ENCODE measurements at places on chromosomes 1 and 21. TPM values are rescaled to one million over a fixed set of nuclear protein-coding genes. Genes with fewer than 3 reads are reported as not detected.

The LCE3D gene
- not detected for polyA plus RNA-seq

The DNASE2B gene
- polyA plus RNA-seq = not detected

DNA sequence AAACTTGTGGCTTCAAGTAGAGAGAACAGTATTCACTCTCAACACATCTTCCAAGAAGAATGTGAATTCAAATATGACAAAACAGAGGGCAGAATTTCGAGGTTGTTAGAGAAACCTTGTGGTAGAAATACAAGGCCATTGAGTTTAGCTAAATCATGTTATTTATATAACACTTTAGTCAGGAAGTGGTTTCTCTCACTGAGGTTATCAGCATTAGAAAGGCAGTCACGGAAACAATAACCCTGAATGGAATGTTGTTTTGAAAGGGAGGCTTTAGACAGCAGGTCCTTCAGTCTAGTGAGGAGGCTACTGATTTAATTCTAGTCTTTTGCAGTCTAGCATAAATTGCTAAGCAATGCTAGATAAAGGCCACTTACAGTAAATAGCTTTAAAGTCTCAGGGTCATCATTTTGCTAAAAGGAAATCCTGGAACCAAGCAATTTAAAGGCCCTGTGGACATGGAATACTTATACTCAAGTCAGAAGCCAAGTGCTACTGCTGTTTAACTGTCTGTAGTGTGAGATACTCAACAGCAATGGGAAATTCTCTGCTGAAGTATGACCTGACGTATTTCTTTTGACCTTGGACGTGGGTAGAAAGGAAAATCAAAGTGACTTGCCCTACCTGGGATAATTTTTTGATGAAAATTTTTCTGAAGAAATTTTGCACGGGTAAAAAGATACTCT is 89.0 kb upstream of the CHODL start:
- DNase-seq = no peak

The SERTAD4 gene
- polyA plus RNA-seq = 1.8 TPM

The CZIB gene
- 82.5 TPM for polyA plus RNA-seq

DNA sequence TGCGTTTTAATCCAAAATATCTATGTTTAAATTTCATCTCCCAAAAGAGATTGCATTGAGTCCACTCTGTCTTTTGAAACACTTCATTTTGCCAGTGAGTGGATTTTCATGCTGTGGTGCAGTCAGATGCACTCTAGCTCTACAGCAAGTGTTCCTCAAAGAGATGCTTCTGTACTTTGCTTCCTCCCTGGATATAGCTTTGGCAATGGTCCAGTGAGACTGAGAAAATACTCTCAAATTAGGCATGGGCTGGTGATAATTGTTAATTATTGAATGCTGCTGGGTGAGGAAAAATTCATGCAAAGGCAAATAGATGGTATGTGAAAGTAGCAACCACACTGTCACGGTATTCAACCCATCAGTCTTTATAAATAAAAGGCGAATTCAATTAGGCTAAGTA is 396.9 kb downstream of the ADGRL2 start:
- no peak for DNase-seq
